ENCODE measurements at places on chromosomes 12 and 14.

DNA sequence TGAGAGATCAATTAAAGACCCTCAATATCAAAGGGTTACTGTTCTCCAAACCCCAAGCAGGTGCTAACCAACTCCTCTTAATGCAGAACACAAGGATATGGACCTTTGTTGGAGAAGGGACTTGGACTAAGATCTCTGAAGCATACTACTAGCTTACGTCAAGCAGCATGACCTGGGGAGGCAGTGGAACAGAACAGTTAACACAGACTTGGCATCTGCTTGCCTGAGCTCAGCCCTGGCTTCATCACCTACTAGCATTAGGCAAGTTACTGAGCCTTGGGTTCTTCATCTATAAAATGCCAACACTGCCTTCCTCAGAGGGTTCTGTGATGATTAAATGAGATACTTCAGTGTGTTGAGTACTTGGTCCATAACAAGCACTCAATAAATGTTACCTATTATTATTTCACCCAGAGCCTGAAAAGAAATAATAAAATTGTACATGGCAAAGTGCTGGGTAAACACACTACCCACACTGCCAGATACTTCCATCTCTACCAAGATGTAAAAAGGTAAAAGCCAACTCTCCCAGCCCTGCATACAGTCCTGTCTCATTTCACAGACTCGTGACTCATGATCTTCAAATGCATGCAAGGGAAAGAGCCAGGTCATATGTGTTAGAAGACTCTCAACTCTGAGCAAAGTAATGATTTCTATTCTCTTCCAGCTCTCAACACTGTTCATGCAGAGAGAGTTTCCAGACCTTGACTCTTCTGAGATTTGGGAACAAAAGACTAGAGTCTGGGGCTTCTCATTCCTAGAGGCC, 39.7 kb downstream of the FMNL3 start:
- DNase-seq = no peak

DNA sequence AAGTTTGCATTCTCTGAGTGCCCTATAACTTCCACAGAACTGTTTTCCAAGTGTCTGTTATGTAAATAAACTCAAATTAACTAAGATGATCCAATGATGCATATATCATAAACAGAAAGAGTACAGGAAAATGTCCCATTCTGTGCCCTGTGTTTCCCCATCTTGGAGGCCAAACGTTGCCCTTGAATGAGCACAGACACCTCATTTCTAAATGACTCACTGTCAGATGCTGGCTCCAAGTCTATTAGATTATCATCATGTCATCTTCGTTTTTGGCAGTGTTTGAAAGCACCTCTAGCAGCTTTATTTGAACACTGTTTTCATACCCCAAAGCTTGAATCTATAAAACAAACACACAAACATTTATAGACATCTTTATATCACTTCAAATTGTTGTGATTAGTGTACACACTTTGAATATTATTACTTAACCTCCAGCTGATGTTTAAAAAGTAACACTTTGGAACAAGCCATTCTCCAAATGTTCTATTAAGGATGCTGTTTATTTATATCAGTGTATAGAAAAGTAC, 424.2 kb downstream of the NOVA1 start:
- no peak for DNase-seq

DNA sequence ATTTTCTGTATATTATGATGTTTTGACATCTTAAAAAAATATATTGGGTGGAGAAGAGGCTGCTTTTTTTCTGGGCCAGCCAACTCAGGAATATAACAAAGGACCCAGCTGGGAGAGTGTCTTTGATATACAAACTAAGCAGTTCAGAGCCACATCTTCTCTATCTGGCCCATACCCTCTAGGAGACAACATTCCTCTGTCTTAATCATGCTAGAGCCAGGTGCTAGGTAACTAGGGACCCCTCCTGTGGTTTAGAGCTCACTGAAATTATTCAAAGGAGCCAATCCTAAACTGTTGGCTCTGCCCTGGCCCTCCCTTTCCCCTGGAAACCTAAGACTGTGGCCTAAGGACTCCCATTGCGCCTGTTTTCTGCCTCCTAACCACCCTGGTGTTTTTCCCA, 193.1 kb upstream of the DIO2 start:
- no peak for DNase-seq

GRCh38 chr12:95634622-95635621, 83.6 kb upstream of the USP44 start:
- no peak for DNase-seq

DNA sequence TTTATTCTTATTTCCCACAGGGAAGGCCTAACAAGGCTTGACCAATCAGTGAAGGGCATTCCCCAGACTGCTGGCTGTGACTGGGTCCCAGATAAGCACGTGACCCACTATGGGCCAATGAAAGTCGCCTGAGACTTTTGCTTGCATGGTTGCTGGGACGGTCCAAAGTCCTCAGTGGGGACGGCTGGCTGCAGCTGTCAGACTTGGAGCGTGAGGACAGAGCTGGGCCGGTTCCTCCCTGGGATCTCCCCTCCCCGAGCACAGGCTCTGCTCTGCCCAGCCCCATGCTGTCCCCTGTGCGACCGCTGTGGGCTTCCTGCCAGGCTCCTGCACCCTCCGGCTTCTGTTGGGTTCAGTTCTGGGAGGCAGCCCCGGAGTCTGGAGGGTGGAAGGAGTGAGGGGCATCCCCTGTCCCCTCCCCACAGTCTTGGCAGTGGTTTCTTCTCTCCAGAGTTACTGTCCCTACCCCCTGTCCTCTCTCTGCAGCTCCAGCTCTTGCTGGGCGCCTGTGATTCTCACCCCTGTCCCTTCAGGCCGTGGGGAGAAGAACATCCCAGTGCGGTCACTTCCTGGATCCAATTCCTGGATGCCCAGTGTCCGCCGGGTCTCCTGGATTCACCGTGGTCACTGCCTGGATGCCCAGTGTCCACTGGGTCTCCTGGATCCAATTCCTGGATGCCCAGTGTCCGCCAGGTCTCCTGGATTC, 50.1 kb downstream of the GALNT9 start:
- DNase-seq = no peak

DNA sequence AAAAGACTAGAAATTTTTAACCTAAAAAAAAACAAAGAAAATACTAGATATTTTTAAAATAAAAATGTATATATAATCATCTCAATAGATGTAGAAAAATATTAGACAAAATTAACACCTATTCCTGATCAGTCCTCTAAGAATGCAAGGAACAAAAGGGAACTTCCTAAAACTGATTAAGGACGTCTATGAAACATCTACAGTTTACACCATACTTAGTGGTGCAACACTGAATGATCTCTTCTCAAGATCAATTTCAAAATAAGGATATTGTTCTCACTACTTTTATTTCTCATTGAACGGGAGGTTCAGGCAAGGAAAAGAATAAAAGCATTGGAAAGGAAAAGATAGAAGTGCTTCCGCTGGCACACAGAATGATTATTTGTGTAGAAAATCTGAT, 16.0 kb downstream of the OLR1 start:
- no peak for DNase-seq
